ENCODE measurements at places on chromosomes 5 and 9.

- DNase-seq = no peak
Measured at GRCh38 chr9:126122901-126123616, 203.6 kb upstream of the MVB12B start.

DNA sequence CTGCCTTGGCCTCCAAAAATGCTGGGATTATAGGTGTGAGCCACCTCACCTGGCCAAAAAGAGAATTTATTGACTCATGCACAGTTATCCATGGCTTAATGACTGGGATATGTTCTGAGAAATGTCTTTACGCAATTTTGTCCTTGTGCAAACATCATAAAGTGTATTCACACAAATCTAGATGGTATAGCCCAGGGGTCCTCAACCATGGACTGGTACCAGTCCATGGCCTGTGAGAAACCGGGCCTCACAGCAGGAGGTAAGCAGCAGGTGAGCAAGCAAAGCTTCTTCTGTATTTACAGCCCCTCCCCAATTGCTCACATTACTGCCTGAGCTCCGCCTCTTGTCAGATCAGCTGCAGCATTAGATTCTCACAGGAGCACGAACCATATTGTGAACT lies 12.4 kb upstream of the SIL1 start:
- DNase-seq = no peak

GRCh38 chr9:120348951-120349429 lies 231.0 kb downstream of the CDK5RAP2 start:
- no peak for DNase-seq

DNA sequence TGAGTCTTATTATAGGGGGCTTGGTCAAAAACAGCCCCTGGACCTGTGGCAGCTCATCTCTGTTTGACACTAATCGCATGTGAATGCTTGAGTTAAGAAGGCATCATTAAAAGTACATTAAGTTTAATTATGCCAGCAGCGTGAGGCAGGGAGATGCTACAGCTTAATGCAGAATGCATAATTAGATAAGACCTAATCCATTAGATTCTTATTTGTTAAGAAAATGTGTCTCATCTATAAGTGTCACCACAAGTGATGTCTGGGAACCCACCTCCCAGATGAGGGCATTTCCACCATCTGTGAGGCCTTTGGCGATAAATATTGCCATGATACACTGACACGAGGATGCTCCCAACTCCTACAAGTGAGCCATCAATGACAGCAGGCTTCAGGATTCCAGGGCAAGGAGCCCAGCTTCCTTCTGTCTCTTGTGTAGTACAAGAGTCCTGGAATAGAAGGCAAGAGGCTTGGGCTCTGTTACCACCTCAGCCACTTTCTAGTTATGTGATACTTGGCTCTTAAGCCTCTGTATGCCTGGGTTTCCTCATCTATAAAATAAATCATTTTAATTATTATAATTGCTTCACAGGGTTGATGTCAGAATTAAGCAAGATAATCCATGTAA lies 202.7 kb downstream of the FAM114A2 start:
- no peak for DNase-seq

DNA sequence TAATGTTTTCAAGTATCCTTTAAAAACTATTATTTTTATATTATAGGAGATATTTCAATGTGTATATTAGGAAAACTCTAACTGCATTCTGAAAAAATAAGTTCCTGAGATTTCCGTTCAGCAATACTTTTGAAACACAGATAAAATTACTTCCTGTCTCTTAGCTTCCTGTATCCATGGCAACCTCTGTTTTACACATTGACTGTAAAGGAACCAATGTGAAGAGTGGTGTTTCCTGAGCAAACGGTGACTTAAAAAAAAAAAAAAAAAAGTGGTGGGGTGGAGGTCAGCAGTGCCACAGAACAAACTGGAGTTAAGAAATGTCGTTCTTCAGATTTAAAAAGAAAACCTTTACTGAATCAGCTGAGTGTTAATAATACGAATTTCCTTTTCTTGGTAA lies at the start of gene LRRC70:
LRRC70 (plus strand) TSS at position 280 of the 400 bp plus-strand sequence. CDS start 620 bp downstream, outside the sequence.
- DNase-seq = no peak

DNA sequence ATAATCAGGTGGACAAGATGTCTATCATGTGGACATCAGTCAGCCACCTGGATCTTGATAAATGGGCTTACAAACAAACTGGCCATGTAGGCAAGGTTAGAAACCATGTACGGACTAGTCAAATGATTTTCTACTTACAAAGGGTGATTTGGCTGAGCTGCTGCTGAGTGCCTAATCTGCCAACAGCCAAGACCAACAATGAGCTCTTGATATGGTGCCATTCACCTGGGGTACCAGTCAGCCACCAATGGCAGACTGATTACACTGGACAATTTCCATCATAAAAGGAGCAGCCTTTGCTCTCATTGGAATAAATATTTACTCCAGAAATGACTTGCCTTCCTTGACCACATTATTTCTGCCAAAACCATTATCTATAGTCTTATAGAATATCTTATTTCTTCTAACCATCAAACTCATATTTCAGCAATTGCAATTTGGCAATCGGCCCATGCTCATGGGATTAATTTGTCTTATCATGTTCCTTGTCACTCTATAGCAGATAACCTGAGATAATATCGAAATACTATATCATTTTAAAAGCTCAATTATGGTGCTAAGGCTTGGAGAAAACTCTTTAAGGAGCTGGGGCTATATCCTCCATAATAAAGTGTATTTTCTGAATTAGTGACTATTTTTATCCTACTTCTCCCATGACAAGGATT lies 135.1 kb downstream of the SLC25A46 start:
- DNase-seq = no peak

- no peak for DNase-seq
Measured at GRCh38 chr5:61824396-61824795, 481.6 kb upstream of the KIF2A start.

GRCh38 chr5:124079062-124079461 lies 567.1 kb downstream of the CSNK1G3 start:
- no peak for DNase-seq

- no peak for DNase-seq
Measured at GRCh38 chr9:136289651-136290507, 14.0 kb downstream of the CCDC187 start.

- no peak for DNase-seq
Measured at GRCh38 chr5:75113354-75114113, 61.2 kb upstream of the GCNT4 start.

GRCh38 chr5:147939431-147940114 lies 33.2 kb upstream of the C5orf46 start:
- DNase-seq = no peak

DNA sequence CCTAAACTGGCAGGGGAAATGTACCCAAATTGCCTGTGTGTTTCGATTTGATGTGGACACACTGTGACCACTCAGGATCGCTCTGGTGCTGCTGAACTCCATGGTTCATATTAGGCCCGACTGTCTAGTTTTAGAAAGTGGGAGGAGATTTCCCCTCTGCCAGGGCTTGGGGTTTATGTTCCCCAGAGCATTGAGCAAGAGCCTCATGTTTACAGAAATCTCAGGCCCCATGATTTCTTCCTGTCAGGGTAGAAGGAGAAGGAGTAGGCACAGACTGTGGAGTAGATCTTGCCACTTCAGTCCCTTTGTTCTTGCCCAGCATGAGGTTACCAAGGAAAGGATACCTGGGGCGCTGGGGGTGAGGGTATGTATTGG lies 40.8 kb upstream of the GLRX start:
- DNase-seq = no peak

DNA sequence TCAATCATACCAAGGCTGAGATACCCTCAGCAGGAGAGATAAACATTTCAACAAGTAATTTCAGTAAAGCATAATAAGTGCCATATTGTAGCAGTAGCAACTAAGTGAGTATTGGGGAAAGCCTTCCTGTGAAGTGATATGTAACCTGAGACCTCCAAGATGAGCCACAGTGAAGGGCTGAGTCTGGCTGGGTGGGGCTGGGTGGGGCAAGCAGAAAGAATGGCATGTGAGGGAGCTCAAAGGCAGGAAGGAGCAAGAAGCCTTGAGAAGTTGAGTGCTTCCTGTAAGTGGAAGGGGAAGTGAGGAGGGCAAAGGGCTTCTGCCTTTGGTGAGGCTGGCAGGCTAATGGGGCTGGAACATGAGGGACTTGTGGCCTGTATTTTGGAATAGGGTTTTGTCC lies 19.7 kb upstream of the ASTN2 start:
- no peak for DNase-seq

DNA sequence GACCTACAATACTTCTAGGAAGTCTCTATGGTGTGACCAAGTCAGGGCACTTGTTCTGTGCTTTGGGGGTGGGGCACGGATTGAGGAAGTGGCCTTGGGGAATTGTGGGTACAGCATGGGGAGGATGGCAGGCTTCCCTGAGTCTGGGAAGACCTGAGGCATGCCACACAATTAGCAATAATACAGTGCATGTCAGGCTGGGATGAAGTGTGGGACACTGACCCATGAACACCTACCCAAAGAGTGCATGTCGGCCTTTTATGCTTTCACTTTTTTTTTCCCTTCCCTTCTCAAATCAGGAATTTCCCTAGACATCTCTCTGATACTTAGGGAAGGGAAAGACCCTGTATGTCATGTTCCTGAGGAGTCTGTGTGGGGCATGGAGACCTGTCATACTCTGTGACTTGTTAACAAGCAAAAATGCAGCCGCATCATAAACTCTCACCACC lies 146.4 kb downstream of the PALM2AKAP2 start:
- DNase-seq = no peak

DNA sequence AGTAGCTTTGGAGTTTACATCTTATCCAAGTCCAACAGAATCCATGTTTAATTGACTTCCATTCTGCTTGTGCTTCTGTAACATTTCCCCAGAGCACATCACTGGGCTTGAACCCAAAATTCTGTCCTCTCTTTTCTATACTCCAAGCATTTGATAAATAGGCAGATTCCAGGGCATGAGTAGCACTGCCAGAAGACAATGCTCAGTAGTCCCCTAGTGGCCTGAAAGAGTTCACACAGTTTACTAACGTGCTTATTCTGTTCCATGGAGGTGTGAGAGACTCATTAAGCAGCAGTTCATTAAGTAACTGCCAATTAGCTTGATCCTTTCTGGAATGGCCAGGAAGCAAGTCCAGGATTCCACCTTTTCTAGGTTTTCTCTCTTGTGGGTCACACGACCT lies 9.4 kb upstream of the GABRA6 start:
- DNase-seq = no peak

DNA sequence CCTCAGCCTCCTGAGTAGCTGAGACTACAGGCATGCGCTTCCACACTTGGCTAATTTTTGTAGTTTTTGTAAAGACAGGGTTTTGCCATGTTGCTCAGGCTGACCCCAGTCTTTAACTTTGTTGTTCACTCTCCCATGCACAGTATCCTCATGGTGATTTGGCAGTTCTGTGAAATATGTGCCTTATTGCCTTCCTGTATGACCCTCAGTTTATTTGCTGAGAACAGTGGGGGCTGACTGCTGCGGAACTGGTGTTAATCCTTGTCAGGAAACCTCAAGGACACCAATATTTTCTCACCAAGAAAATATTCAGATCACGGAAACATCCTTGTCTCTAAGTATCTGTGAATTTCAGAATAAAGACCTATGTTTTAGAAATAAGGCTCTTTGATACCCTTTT lies 287.8 kb downstream of the ARRDC3 start:
- DNase-seq = no peak

GRCh38 chr9:105187781-105188180 lies 56.7 kb upstream of the SLC44A1 start:
- DNase-seq = no peak
